Mesothelial cell of epicardium (in vitro differentiated cells): ENCODE measurements at places on chromosomes 7 and 10. TPM values are rescaled to one million over a fixed set of nuclear protein-coding genes. Genes with fewer than 3 reads are reported as not detected.

- H3K27ac ChIP-seq, result peak overlapping the region; percentile 97
- peaks cover 54% of the 10 kb centered on the region for H3K4me1 ChIP-seq
- peaks cover 4% of the 10 kb centered on the region for H3K36me3 ChIP-seq
These were observed 51.8 kb downstream of the CUX1 start for GRCh38 chr7:101869026-101869900.

GRCh38 chr10:30816159-30816819 lies 186.7 kb upstream of the LYZL2 start:
- H3K27me3 ChIP-seq, result no peaks in the 10 kb centered on the region
- peaks cover 80% of the 10 kb centered on the region for H3K4me1 ChIP-seq
- no peaks in the 10 kb centered on the region for H3K36me3 ChIP-seq
- no peak overlapping the region for H3K4me3 ChIP-seq

Gene TET1
- 34.2 to 35.7 TPM (median 35.6 TPM) in 3 replicates for total RNA-seq

Gene ACSM6
- total RNA-seq, result not detected in 3 replicates

Gene CFAP70
- 5.2 to 5.7 TPM (median 5.7 TPM) in 3 replicates for total RNA-seq

- H3K27me3 ChIP-seq, result no peaks in the 10 kb centered on the region
- H3K4me3 ChIP-seq, result no peak overlapping the region
- DNase-seq, result no peak
- no peak overlapping the region for H3K27ac ChIP-seq
These were observed 73.7 kb downstream of the ARL4A start for GRCh38 chr7:12761111-12761510.
